ENCODE measurements at places on chromosomes 1 and 21.

DNA sequence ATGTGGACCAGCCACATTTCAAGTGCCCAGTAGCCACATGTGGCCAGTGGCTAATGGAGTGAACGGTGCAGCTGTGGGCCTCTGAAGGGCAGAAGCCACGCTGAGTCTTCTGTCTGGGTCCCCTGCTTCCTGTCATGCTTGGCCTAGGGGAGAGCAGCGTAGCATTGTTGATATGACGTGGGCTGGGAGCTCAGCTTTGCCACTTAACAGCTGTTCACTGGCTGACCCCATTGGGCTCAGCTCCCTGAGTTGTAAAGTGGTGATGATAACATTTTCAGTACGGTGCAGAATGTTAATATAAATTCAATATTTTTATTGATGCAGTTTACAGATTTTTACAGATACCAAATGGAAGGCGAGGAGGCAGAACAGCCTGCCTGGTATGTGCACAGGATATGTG is 4.5 kb downstream of the PODN start:
- DNase-seq: no peak

DNA sequence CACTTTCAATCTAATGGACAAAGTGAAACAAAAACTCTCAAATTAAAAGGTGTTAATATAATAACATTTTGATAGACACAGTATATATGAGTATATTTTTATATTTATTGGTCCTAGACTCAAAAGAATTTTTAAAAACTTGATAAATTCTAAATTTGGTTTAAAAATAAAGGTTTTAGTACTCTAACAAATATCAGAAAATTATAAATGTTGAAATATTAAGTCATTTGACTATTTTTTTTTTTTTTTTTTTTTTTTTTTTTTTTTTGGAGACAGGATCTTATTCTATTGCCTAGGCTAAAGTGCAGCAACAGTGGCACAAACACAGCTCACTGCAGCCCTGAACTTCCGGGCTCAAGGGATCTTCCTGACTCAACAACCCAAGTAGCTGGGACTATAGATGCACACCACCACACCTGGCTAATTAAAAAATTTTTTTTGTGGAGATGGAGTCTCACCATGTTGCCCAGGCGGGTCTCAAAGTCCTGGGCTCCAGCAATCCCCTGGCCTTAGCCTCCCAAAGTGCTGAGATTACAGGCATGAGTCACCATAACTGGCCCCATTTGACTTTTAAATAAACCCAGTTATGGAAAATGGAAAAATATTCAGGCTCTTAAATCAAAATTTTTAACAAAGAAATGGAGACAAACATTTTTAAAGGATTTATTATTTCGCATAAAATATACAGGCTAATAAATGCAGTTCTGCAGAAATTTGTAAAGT is 60.8 kb upstream of the RBM34 start:
- DNase-seq: no peak

- DNase-seq: peak; percentile 47
These were observed 846 bp upstream of the PER3 start for GRCh38 chr1:7783178-7783711.

DNA sequence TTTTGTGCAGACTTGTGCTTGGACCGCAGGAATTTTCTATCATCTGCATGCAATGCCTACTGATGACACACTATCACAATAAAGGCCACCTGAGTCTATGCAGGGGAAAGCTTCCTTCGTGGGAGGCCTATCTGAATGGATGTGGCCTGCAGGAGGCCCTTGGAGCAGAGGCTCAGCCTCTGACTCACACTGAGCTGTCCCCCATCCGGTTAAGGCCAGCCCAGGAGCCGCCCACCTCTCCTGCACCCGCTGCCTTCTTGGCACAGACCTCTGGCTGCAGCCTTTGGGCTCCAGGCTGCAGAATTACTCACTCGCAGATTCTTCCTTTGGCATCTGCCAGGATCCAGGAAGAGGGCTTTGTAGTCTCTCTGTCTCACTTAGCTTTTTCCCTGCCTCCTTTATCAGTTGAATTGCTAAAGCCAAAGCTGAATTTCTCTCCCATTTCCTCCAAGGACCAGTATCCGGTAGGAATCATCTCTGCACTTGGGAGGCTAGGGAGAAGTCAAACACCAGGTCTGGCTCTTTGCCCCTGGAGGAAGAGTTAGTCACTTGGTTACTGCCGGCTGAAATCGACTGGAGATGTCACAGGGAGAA is 65.1 kb upstream of the JUN start:
- DNase-seq: no peak

- DNase-seq: no peak
These were observed 124.8 kb downstream of the NR5A2 start for GRCh38 chr1:200152336-200152735.

- peak; percentile 35 for DNase-seq
These were observed 2.5 kb downstream of the DISC1 start for GRCh38 chr1:231629132-231629531.

- no peak for DNase-seq
These were observed 82.1 kb downstream of the RAVER2 start for GRCh38 chr1:64826991-64827390.

- DNase-seq: no peak
These were observed 49.6 kb upstream of the GOLT1A start for GRCh38 chr1:204263254-204263910.

GRCh38 chr1:236159704-236160539 is 17.6 kb downstream of the GPR137B start:
- DNase-seq: no peak

DNA sequence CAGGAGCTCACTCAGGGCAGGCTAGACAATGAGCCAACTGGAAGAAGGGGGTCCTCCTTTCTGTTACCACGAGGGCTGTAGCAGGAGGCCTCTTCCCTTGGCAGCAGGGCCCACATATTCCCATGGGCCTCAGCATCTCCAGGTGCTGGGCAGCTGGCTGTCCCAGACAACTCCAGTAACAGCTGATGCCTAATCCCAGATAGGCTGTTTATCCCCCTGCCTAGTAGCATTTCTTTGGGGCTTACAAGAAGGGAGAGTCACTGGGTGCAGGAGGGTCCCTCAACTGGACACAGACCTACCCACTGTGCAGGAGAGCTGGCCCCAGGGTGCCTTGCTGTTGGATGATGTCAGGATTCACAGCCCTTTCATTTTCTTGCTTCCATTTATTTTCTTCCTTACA is 278.2 kb downstream of the DSCAM start:
- DNase-seq: no peak

- no peak for DNase-seq
These were observed 2.4 kb downstream of the PLEKHO1 start for GRCh38 chr1:150152182-150152536.

DNA sequence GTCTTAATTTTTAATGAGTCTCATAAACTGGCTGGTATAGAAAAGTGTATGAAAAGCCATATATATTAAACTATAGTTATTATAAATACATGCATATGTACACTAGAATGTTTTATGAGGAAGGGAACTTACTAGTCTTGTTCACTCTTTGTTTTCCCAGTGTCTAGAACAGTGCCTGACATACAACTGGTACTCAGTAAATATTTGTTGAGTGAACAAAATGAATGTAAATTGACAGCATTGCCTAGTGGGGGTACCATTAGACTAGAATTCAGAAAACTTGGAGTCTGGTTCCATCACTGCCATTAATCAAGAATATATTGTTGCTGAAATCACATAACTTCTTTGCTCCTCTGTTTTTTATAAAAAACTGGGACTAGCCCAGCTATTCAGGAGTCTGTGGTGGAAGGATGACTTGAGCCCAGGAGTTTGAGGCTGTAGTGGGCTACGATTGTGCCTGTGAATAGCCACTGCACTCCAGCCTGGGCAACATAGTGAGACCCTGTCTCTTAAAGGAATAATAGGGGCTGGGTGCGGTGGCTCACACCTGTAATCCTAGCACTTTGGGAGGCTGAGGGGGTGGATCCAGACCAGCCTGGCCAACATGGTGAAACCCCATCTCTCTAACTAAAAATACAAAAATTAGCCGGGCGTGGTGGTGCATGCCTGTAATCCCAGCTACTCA is 51.1 kb downstream of the NFIA start:
- no peak for DNase-seq

- peak; percentile 48 for DNase-seq
These were observed 45.4 kb downstream of the CD247 start for GRCh38 chr1:167472752-167473521.

- no peak for DNase-seq
These were observed 239.9 kb downstream of the DPYD start for GRCh38 chr1:97680894-97681293.

GRCh38 chr1:10509809-10510509 is 35.2 kb downstream of the PEX14 start:
- no peak for DNase-seq

GRCh38 chr1:244362476-244362875 is 89.2 kb downstream of the ADSS2 start:
- no peak for DNase-seq

DNA sequence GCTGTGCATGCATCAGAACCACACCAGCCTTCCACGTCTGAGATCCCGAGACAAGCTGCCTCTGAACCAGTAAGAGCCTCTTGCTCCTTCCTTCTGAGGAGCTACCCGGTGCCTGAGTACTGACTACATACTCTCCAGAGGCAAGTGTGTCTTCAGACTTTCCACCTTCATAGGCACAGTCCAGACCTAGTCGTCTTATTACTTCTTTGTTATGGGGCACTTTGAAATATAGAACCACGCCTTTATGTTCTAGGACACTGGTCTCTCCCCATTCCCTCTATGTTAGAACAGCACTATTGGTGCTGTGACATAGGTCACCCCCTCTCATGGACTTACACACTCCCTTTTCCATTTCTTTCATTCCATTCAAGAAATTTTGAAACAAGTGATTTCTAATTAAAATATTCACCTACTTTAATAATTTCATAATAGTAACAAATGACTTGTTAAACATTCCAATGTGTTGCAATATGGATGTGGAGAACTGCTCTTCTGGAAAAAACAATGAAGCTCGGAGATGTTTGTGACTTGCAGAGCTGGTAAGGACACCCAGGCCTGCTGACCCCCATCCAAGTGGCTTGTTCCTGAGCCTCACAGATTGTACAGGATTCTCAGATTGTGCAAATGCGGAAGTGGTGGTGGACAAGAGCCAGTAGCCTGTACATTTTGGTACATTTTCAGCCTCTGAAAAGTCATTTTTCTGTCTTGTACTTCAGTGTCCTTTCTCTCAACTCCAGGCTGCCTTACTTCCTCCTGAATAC is 76.1 kb upstream of the SIPA1L2 start:
- DNase-seq: no peak

DNA sequence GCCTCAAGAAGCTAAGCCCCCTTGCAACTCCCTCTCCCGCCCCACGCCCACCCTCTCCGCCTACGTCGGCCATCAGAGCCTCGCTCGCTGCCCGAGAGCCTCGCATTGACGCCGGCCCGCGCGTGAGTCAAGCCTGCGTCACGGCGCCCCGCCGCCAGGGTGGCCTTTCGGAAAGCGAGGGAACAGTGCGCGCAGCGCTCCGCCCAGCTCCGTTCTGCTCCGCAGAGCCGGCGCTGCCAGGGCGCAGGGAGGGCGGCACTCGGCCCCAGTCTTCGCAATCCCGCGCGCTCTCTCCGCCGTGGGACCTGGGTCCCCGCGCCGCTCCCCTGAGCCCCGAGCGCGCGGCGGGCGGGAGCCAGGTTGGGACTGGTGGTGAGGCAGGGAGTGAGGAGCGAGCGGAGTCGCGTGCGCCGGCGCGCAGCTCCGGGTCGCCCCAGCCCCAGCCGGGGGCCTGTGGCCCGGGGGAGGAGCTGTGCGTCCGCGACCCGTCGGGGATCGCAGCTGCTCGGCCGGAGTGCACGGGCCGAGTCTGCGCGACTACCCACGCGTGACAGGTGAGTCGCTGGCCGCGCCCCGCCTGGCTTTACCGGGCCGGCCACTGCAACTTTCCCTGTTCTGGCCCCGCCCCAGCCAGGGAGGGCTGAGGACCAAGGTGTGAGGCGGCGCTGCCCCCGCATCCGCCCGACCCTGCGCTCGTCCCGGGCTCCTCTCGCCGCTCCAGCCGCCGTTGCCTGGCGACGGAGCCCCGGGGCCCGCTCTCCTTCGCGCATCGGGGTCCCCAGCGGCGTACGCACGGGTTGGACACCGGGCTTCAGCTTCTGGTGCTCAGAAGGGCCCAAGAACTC is at the start of gene SLC6A17:
TSS of gene SLC6A17 (plus strand) at position 165 of the 845 bp plus-strand sequence. CDS start 16,436 bp downstream, outside the sequence.
- DNase-seq: peak; percentile 78

DNA sequence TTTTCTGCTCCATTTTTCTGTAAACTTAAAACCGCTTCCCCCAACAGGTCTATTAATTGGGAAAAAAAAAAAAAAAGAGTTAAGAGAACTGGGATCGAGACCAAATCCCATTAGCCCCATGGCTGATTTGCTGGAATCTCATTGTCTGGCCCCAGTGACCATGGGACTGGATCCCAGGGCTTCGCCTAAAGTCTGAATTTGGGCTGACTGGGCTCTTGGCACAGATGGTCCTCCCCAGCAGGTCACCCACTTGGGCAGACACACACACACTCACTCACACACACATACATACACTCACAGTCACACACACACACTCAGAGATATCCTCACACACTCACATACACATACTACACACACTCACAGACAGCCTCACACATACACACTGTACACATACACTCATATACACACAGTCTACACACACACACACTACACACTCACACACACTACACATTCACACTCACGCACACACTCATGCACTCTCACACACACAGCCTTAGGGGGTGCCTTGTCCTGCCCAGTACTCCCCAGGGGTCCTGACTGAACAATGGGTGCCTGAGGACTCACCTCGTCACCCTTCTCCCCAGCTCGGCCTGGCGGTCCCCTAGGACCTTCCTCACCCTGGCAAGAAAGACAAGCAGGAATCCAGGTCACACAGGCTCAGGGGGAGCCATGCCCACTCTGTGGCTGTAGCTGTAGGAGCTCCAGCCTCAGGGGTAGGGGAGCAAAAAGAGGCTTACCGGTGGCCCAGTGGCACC is 7.5 kb downstream of the COL9A2 start:
- peak; percentile 67 for DNase-seq

DNA sequence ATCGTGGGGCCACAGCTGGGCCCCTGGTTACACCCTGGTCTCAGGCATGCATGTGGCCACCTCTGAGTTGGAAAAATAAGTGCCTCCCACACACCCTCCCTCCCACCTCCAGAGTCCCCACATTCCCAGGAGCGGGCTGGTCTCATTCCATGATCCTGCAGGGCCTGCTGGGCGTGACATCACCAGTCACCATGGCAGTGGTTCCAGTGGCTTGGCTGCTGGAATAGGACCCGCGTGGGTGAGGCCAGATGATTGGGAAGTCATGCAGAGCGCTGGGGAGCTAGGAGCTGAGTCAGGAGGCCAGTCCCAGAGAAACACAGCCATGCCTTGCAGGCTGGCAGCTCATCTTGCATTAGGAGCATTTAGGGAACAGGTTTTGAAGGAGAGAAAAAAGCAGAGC is 125.4 kb upstream of the TMEM51 start:
- DNase-seq: peak; percentile 65

DNA sequence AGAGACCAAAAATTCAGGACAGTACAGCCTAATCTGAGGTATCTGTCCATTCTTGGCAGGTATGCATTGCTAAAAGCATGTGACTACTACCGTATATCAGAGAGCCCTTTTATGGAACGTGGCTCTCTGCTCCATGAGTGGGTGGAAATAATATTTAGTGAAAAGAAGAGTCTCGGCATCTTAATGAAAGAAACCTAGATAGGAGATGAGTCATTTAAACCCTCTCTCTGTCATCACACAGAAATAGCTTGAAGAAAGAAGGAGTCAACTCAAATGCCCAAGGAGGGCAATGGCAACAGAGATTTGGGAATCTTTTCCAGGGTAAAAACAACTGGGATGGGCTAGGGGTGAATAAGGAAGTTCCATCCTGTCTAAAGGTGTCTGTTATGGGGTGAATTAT is 528.2 kb downstream of the SMYD3 start:
- DNase-seq: no peak
